NCI-H524 treated with DMSO at 0.1 percent for 48 hours (cell line): ENCODE measurements at places on chromosomes 6 and 20.

- DNase-seq = no peak
These were observed 4.4 kb downstream of the MYB start for GRCh38 chr6:135185483-135185882.

DNA sequence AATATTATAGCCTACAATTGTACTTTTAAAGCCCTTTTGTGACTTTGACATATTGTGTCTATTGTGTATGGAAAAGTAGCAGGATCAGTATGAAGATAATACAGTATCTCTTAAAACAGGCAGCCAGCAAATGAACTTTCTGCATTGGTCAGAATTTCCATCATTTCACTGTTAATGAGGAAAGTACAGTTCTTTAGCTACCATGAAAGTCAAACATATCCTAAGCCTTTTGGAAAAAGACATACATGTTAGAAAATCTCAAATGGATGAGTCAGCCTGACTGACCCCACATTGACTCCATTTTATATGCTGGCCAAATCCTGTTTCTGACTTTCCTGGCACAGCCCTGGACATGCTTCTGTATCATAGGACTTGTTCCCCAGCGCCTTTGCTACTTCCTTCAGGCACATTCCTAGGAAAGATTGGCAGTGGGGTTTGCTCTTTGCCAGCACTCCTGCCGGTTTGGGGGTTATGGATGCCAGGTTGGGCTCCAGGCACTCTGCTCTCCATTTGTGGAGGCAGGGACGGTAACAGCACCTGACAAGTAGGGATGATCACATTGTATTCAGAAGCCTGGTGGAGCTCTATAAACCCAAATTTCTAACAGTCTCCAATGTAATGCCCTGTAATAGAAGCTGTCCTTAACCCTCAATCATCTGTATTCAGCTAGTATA lies 43.7 kb downstream of the TOP1 start:
- no peak for DNase-seq

DNA sequence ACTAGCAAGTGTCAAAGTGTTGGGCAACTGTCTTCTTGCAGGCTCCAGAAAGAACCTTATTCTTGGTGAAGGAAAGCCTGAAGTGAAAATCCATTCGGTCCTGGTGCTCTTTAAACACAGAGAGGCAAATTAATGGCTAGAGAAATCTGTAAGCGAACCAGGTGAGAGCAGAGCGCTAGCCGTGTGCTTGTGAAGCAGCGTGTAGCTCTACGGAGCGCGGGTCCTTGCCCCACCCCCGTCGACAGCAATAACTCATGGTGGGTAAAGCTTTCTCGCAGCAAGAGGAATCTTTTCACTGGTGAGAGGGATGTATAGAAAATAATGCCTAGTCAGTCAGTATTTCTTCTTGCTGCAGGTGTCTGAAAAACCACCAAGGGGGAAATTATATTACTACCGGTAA lies 37.0 kb upstream of the EMILIN3 start:
- DNase-seq = no peak

DNA sequence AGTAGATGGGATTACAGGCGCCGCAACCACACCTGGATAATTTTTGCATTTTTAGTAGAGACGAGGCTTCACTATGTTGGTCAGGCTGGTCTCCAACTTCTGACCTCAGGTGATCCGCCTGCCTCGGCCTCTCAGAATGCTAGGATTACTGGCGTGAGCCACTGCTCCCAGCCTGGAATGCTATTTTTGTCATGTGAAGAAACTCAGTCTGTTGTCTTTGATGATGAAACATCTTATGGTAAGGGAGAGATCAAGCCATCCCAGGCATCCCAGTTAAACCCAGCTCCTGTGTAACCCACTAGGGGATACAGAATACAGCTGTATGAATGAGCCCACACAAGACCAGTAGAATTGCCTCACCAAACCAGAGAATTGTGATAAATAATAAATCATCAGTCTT lies 83.6 kb upstream of the RBM24 start:
- DNase-seq = no peak

- DNase-seq = no peak
These were observed 139.8 kb downstream of the SOX4 start for GRCh38 chr6:21733311-21733710.

GRCh38 chr6:23498013-23498412 lies 628.0 kb upstream of the NRSN1 start:
- DNase-seq = no peak

GRCh38 chr20:4982281-4982680 lies 19.0 kb downstream of the SLC23A2 start:
- DNase-seq = no peak

- no peak for DNase-seq
These were observed 28.3 kb upstream of the MEI4 start for GRCh38 chr6:77624515-77624914.

- DNase-seq = no peak
These were observed 19.6 kb downstream of the TFAP2A start for GRCh38 chr6:10395171-10395703.

- DNase-seq = no peak
These were observed 39.7 kb upstream of the COL10A1 start for GRCh38 chr6:116165596-116165995.

DNA sequence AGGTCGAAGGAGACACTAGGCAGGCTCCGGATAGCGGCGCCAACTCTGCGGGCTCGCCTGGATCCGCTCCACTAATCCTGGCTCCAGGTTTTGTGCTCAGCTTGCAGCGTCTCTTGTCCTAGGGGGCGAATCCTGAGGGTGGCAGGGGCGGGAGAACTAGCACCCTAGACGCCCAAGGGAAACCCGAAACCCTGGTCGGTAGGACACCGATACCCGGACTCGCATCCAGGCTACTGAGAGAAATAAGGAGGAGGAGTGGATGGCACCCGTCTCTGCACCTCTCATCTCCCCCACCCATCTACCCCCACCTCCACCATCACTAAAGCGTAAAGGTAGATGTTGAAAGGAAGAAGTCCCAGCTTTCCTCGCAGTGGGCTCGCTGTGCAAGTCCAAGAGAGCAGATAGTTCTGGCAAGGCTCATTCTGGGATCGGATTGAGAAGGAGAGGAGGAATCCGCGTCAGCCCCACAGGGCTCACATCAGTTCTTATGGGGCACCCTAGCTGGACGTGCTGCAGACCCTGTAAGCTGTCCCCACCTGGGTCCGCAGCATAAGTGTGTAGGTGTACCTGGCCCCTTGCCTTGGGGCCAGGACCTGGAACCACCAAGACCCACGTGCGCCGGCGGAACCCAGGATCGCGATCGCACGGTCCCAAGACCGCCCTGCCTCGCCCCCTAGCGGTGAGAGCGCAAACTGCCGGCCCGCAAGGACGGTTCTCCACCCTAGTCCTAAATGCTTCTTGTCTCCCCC lies 6.9 kb downstream of the SLC32A1 start:
- peak; percentile 67 for DNase-seq

DNA sequence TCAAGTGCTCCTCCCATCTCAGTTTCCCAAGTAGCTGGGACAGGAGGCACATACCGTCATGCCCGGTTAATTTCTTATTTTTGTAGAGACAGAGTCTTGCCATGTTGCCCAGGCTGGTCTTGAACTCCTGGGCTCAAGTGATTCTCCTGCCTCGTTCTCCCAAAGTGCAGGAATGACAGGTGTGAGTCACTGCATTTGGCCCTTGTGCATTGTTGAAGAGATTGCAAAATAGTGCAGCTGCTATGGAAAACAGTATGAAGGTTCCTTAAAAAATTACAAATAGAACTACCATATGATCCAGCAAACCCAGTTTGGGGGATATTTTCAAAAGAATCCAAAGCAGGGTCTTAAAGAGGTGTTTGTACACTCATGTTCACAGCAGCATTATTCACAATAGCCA lies 69.1 kb downstream of the GJA10 start:
- DNase-seq = no peak

DNA sequence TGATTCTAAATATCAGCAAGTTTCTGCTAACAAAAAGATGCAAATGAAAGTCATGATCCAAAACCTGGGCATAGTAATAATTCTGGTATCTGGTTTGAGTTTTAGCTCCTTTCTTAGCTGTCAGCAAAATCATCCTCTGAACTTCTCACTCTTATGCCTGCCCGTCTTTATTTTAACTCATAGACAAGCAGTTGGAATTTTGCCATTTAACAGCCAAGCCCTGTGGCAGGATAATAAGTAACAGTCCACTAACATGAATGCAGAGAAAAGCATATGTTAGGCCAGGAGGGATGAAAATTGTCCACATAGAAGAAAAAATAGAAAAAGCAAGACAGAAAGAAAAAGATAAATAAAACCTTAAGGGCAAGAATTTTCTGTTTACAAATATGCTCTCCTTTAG lies 170.0 kb upstream of the LAMA2 start:
- DNase-seq = no peak

DNA sequence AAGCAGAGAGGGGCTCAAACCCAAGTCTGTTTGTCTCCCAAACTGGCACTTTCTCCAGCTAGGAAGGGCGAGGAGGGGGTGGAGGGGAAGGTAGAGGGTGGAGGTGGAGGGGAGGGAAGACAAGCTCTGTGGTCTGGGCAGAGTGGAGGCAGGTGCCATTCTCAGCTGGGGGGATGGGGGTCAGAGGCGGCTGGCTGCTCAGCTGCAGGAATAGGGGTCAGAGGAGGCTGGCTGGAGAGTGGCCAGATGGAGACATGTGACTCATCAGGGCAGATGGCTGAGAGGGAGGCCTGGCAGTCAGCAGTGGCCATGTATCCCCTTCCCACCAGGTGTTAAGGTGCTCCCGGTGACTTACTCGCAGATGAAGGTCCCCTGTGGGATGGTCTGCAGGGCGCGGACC lies 3.5 kb upstream of the SLC44A4 start:
- no peak for DNase-seq
